ENCODE measurements at places on chromosomes 16 and 17. TPM values are rescaled to one million over a fixed set of nuclear protein-coding genes. Genes with fewer than 3 reads are reported as not detected.

DNA sequence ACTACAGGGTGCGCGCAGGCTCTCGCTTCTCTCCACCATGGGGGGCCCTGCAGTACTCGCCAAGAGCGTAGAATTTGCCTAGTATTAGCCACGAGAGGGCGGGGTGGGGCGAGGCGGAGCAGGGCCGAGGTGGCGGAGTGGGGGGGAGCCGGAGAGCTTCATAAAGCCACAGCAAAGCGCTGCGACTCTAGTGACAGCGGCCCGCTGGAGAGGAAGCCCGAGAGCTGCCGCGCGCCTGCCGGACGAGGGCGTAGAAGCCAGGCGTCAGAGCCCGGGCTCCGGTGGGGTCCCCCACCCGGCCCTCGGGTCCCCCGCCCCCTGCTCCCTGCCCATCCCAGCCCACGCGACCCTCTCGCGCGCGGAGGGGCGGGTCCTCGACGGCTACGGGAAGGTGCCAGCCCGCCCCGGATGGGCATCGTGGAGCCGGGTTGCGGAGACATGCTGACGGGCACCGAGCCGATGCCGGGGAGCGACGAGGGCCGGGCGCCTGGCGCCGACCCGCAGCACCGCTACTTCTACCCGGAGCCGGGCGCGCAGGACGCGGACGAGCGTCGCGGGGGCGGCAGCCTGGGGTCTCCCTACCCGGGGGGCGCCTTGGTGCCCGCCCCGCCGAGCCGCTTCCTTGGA, at the start of gene TBX21:
Gene TBX21, plus strand, starts transcription at position 190 of the 627 bp plus-strand sequence. Its CDS starts 219 bp downstream, at position 409.
- peak within 1 kb of the TSS; percentile 48 for H3K4me3 ChIP-seq
- no peak within 1 kb of the TSS for H3K27ac ChIP-seq
- H3K4me1 ChIP-seq: peaks cover 12% of the 10 kb centered on the region
- H3K36me3 ChIP-seq: no peaks in the 10 kb centered on the region

GRCh38 chr16:66649167-66649566, 44.7 kb downstream of the CMTM3 start:
- H3K36me3 ChIP-seq: no peaks in the 10 kb centered on the region
- no peak overlapping the region for H3K4me3 ChIP-seq
- H3K27me3 ChIP-seq: no peaks in the 10 kb centered on the region

DNA sequence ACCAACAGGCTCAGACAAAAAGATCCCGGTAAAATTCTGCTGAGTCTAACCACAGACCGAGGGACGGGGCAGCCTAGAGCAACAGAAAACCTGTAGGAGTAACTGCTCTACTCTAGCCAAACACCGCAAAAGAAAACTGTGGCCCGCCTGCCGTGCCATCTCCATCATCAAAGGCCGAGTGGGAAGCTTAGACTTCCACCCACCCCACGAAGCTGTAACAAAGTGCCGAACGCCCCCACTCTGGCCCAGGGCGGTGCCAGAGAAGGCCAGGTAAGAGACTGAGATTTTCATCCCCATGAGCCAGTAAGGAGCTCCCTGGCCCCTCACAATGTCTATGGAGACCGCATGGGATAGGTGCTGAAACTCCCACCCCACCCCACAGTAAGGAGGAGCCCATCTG, 231.9 kb upstream of the COX10 start:
- no peak overlapping the region for H3K4me3 ChIP-seq
- H3K27me3 ChIP-seq: no peaks in the 10 kb centered on the region
- DNase-seq: no peak
- no peak overlapping the region for H3K27ac ChIP-seq
- no peaks in the 10 kb centered on the region for H3K4me1 ChIP-seq

DNA sequence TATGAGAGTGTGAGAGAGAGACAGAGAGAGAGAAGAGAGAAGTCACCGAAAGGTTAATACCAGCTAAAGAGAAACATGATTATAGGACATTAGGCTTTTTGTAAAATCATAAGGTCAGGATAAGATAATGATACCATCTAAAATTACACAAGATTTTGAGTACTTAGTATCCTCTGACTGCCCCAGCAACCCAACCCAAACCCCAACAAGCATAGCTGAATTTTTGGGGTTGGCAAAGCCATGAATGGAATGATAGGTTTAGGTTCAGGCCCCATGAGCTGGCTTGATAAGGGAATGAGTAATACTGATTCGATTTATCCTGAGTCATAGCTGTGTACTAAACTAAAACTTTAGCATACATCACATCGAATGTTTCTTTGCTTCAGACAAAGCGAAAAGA, 259.5 kb downstream of the IRX3 start:
- no peaks in the 10 kb centered on the region for H3K4me1 ChIP-seq
- H3K27ac ChIP-seq: no peak overlapping the region
- H3K36me3 ChIP-seq: no peaks in the 10 kb centered on the region
- H3K27me3 ChIP-seq: no peaks in the 10 kb centered on the region
- no peak overlapping the region for H3K4me3 ChIP-seq

GRCh38 chr17:68568581-68568980, 32.6 kb downstream of the FAM20A start:
- no peaks in the 10 kb centered on the region for H3K4me1 ChIP-seq
- no peak for DNase-seq
- H3K4me3 ChIP-seq: no peak overlapping the region

PIEZO1 gene
- total RNA-seq: 191 TPM

Measured in sigmoid colon (tissue), 7 donors.